CD4-positive, alpha-beta T cell (primary cell): ENCODE measurements at places on chromosomes 5 and 9.

- DNase-seq = no peak
Observed at GRCh38 chr5:43485406-43485805, 1.7 kb upstream of the TMEM267 start.

- no peak for DNase-seq
Observed at GRCh38 chr5:90345684-90346083, 63.9 kb downstream of the CETN3 start.

- peak; percentile 16 for DNase-seq
Observed at GRCh38 chr9:2859776-2860379, 16.0 kb upstream of the PUM3 start.

- DNase-seq = no peak
Observed at GRCh38 chr9:116741086-116741740, 54.1 kb downstream of the TRIM32 start.

- no peak for DNase-seq
Observed at GRCh38 chr9:78807286-78807685, 510.4 kb downstream of the PSAT1 start.

DNA sequence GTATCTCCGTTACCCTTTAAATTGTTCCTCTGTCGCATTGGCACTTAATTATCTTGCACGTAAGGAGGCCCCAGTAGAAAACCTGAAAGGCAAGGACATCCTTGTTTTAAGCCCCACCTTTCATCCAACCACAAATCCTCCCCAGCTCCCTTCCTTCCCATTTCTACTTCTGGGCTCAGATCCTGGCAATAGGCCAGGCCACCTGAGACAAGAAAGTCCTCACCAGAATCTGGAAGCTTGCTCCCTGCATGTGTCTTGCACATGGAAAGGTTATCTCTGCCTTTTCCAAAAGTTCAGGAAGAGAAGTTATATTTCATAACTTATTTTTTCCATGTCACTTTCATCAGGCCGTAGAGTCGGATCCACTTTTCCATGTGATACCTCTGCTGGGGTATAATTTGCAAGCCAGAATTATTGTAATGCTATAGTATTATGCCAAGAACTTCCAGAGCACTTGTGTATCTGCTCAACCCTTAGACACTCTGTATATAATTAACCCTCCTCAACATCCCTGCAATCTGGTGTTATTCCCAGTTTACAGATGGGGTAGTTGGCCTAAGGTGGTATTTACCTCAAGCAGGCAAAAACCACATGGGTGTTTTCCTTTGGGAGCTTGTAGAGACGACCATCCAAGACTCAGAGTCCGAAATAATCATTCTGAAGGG is 2.6 kb upstream of the SHB start:
- DNase-seq = no peak

- DNase-seq = no peak
Observed at GRCh38 chr5:14228219-14228618, 85.1 kb downstream of the TRIO start.

- DNase-seq = no peak
Observed at GRCh38 chr9:35710818-35711500, 21.0 kb downstream of the TLN1 start.

GRCh38 chr9:115098226-115098965 is 19.6 kb downstream of the TNC start:
- no peak for DNase-seq

DNA sequence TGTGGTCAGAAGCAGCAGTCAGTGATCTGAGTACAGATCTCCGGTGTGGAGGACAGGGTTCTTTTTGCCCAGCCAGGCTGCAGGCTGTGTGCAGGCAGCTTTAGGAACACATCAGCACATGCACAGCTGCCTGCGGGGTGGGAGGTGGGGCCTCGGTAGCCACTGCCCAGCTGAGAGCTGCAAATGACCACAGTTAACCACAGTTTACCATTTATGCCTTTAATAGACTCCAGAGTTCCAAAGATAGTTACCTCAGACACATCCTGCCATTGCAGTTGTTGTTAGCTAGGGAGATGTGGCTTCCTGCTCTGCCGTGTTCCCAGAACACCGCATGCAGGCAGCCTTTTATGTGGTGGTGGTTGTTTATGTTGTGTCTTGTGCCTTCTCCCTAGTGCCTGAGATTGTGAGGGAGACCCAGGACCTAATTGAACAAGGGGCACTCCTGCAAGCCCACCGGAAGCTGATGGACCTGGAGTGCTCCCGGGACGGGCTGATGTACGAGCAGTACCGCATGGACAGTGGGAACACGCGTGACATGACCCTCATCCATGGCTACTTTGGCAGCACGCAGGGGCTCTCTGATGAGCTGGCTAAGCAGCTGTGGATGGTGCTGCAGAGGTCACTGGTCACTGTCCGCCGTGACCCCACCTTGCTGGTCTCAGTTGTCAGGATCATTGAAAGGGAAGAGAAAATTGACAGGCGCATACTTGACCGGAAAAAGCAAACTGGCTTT is 10.2 kb downstream of the EXOC3 start:
- DNase-seq = no peak
